ENCODE measurements at places on chromosomes 2 and 18.

DNA sequence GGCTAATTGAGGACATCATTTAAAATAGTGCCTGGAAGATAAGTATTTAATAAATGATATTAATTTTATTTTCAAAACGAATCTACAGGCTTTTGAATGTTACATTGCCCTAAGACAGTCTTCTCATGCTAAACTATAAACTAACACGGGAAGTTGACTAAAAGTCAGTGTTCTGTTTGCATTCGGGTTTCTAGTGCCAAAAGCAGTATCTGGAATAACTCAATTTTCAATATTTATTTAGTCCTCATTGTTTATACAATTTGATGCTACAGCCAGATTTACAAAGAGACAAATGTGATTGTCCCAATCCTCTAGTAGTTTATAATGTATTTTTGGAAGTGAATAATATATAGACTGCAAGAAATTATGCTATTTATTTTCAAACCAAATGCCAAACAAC is 429.2 kb downstream of the LRP1B start:
- DNase-seq = no peak

DNA sequence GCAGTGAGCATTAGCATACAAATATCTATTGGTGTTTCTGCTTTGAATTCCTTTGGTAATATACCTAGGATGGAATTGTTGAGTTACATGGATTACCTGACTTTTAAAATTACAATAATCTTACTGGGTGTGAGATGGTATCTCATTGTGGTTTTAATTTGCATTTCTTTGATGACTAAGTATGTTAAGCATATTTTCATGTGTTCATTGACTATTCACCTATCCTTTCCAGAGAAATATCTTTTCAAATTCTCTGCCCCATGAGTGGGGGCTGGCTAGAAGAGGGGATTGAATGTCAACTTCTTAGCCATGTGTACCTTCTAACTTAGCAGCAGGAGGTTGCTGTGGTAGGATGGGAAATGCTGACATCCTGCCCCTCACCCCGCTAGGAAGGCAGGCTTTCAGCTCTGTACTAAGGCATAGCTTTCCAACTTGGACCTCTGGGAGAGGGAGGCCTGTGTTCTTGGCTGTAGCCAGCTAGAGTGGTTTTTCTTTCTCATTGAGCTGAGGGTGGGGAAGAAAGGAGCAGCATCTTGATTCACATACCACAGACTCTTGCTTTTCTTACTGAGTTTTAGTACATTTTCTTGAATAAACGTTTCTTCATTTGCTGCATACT is 63.3 kb upstream of the TTC27 start:
- DNase-seq = no peak

- no peak for DNase-seq
These were observed 151.7 kb downstream of the CTIF start for GRCh38 chr18:48690494-48690893.

- no peak for DNase-seq
These were observed 95.6 kb downstream of the NUP35 start for GRCh38 chr2:183219888-183220287.

GRCh38 chr2:173196080-173196479 is 120.4 kb downstream of the MAP3K20 start:
- DNase-seq = no peak
